ENCODE measurements at places on chromosomes 11 and 22. TPM values are rescaled to one million over a fixed set of nuclear protein-coding genes. Genes with fewer than 3 reads are reported as not detected.

DNA sequence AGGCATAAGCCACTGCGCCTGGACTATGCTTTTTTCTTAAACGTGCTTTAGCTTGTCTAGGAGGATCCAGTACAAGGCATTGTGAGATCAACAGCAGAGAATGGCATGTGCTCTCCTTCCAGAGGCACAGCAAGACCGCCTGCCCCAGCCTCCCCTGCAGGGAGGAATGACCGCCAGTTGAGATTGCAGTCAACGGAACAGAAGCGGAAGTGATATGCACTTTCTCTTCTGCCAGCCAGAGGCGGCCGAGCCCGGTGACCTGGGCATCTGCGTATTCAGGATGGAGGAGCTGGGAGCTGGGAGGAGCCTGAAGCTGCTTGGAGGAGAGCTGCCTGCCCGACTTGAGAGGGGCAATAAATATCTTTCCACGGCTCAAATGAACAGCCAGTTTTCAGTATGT is 243.0 kb downstream of the CTTN start:
- DNase-seq, result no peak

Gene TSPAN32
- total RNA-seq, result 4.9 TPM

Gene H19
- total RNA-seq, result not detected

DNA sequence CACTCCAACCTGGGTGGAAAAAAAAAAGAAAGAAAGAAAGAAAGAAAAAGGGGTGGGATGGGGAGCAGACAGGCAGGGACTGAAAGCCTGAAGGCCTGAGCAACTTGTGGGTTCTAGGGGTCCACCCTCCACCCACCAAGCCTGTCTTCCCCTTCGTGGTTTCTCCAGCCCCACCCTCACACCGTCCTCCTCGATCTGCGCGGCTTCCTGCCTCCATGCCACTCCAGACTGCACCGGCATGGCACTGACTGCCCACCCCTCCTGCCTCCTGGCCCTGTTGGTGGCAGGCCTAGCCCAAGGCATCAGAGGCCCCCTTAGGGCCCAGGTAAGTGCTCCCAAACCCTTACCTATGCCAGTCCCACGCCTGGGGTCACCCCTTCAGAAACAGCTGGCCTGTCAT is at the start of gene CTSW:
Gene CTSW, plus strand, starts transcription at position 221 of the 400 bp plus-strand sequence. Its CDS starts 18 bp downstream, at position 239.
- DNase-seq, result peak; percentile 81

Gene FOLR3
- total RNA-seq, result not detected

- peak; percentile 99 for DNase-seq
These were observed at the start of gene DDX10 for GRCh38 chr11:108664730-108665525. DDX10 (plus strand) TSS chr11:108665069; CDS start chr11:108665154, 85 bp downstream.

Gene MYOD1
- not detected for total RNA-seq
